ENCODE measurements at places on chromosomes 2 and 18. TPM values are rescaled to one million over a fixed set of nuclear protein-coding genes. Genes with fewer than 3 reads are reported as not detected.

DNA sequence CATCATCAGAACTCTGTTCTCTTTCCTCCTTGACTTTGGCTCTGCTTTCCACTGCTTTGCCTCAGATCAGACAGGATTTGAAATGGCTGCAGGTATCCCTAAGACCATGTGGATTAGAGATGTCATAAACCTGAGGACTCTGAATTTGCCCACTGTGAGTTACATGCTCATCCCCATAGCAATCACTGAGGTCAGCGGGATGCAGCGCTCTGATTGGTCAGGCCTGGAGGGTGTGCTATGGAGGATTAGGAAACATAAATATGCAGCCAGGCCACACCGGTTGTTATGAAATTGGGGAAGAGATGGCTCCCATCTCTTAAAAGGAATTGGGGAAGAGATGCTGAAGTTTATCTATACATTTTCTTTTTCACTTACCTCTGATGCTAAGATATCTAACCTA, 73.7 kb upstream of the DNAJC10 start:
- no peak for DNase-seq

DNA sequence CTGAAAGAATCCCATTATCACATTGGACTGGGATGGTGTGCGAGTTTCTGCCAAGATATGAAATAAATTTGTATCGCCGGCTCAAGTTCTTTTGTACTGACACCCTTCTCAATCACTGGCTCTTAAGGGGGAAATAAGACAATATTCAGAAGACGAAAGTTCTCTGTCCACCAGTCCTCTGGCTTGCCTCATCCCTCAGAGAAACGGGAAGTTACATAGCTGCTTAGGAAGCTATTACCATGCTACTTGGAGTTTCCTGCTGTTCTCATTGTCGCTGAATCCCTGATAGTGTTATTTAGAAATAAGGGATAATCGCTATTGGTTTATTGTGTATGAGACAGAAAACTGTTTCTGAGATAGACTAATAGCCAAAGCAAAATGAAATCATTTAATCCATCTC, 205.0 kb upstream of the ZNF521 start:
- no peak for DNase-seq

DNA sequence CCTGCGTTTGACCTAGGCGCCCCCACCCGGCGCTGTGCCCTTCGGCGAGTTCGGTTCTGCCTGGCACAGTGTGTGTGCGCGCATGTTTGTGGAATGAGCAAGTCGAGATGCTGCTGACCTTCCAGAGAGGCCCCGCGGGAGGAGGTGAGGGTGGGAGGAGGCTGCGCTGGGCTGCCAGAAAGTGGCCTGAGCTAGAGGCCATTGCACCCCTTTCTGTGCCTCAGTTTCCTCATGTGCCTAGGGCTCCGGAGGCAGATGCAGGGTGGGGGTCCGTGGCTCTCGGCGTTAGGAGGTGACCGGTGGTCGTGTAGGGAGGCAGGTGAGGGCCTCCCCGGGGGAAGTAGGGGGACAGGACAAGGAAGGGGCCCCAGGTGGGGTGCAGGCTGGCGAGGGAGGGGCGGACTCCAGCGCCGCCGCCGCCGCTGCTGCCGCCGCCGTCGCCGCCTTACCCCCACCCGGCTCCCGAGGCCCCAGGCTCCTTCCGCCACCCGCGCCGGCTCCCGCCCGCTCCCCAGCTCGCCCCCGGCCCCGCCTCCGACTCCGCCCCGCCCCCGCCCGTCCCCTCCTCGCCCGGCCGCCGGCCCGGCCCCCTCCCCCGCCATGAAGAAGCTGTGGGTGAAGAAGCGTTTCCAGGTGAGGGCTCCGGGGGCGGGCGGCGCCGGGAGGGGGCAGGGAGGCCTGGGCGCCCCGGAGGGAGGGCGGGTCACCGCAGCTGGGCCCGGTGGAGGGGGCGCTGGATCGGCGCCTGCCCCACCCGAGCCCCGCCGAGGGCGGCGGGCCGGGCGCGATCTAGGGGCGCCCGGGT, 7.0 kb downstream of the SPEG start:
- no peak for DNase-seq

GRCh38 chr18:39453882-39454281, 1888.3 kb upstream of the CELF4 start:
- DNase-seq = no peak

The GAL3ST2 gene
- not detected for polyA plus RNA-seq

Data from BJ (cell line).